T-helper 2 cell treated with Interferon-gamma antibody and Interleukin-4, amounts not matched to agents 5 μg/mL and 100 μg/mL, for 36 hours (primary cell): ENCODE measurements at places on chromosomes 11 and 22.

DNA sequence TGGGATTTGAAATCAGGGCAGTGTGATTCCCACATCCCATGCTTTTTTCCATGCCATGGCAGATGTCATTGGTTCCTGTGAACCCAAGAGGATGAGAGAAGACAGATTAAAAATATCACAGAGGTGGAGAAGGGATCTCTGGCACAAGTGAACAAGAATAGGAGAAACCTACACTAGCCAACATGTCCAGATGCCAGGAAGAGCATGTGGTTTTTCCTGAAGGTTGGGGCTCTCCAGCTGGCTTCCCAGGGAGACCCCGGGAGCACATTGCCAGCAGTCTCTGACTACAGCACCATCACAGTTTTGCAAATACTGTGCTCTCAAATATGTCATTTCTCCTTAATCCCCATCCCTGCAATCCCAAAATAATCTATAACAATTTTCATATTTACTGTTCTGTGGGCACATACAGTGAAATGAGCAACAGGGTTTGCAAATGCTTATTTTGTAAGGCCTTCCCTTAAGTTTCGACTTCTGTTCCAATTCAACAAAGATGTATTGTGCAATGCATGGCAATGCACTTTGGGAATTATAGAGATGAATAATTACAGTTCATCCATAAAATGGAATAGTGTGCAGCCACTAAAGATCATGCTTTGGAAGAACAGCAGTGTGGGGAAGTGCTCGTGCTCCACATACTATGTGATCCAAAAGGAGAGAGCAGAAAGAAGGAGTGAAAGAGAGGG lies 4.8 kb downstream of the ANKK1 start:
- no peak for DNase-seq

- DNase-seq: no peak
Measured at GRCh38 chr22:23922921-23923320, 28.7 kb downstream of the MIF start.

- DNase-seq: no peak
Measured at GRCh38 chr11:46616551-46617133, 385 bp downstream of the HARBI1 start.

- no peak for DNase-seq
Measured at GRCh38 chr11:68575025-68575665, 109.2 kb upstream of the GAL start.

- no peak for DNase-seq
Measured at GRCh38 chr11:106187860-106188456, 110.5 kb downstream of the AASDHPPT start.

DNA sequence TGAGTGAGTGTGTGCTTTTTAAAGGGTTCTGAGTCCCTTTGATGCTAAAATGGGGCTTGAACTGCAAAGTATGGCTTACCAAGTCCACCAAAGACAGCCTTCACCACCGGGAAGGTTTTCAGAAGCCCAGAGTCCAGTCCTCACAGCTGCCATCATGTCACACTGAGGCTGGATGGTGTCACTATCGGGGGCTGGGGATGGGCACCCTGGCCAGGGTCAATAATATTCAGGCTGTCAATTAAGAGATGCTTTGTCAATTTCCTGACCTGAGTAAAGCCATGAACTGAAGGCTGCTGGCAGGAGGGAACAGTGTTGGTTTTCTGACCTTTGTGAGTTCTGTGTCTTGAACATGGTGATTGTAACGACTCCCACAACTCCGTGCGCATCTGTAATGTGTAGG lies 373.0 kb upstream of the B3GAT1 start:
- DNase-seq: no peak

- DNase-seq: no peak
Measured at GRCh38 chr11:118915396-118915795, 10.3 kb downstream of the BCL9L start.

DNA sequence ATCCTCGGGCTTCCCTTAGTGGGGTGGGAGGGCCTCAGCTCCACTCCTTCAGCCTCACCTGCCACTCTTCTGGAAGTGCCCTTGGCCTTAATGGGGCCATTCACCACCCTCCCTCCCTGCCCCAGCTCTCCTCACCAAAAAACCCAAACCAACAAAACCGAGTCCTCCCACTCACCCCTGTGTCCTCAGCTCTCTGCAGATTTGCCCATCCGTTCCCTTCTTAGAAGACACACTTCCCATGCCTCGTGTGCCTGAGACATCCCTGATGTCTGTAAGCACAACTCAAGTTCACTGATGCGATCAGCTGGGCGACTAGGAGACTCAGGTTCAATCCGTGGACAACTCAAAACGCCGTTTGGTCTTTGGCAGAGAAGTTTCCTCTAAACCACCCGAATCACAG lies 839.2 kb downstream of the TBC1D22A start:
- DNase-seq: no peak

- DNase-seq: peak; percentile 47
Measured at GRCh38 chr22:22593964-22594656, 35.0 kb upstream of the PRAME start.

DNA sequence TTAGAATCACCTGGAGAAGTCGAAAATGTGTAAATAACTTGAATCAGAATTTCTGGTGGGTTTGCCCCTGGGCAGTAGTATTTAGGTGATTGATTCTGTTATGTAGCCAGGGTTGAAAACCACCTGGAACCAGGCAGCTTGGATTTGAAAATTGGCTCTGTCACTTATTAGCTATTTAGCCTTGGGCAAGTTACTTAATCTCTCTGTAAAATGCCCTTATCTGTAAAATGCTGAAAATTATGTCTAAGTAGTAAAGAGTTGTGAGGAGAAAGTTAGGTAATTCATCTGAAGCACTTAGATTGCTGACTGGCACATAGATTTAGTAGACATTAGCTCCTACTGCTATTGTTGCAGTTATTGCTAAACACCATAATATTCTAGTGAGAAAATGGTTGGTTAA lies 49.3 kb downstream of the PPME1 start:
- DNase-seq: no peak

DNA sequence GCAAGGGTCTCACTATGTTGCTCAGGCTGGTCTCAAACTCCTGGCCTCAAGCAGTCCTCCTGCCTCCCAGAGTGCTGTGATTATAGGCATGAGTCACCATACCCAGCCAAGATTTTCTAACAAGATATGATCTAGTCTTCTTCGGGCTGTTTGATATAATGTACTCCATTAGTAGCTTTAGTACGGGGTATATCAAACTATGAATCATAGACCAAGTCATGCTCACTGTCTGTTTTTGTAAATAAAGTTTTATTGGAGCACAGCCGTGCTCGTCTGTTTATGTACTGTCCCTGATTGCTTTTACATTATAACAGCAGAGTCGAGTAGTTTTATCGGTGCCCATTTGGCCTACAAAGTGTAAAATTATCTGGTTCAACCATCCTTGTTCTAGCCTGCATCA lies 43.9 kb upstream of the GRIK4 start:
- no peak for DNase-seq

- no peak for DNase-seq
Measured at GRCh38 chr22:45006111-45006963, 3.5 kb downstream of the PHF21B start.

GRCh38 chr11:104104664-104105063 lies 59.3 kb downstream of the PDGFD start:
- DNase-seq: no peak

GRCh38 chr11:73465023-73465675 lies 89.0 kb downstream of the RELT start:
- DNase-seq: no peak

GRCh38 chr11:7485186-7486097 lies at the start of gene OLFML1:
Gene OLFML1 (plus strand): TSS chr11:7485506. CDS start chr11:7485876, 370 bp downstream.
- no peak for DNase-seq

- no peak for DNase-seq
Measured at GRCh38 chr11:62500650-62501030, 46.0 kb downstream of the AHNAK start.

DNA sequence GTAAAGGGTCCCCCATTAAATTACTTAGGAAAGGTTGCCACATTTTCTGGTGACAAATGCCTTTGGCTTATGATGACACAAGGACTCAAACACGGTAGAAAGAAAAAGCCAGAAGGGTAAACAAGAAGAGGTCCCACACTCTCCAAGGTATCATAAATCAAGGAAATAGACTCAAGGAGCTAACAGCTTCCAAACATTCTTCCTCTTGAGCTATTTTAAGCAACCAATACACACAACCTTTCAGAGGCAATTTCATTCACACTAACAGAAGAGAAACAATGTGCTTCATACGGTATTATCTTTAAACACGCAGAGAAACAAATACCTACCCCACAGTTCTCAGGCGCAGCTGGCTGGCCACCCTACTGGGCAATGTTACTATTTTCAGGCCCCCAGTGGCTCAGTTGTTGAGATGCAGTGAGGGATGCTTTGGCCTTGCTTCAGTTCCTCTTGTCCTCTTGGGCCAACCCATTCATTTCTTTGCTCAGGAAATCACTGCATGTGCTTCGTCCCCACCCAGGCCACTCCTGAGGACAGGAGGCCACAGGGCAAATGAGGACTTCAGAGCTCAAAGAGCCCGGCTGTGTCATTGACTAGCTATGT lies 15.8 kb downstream of the ABTB2 start:
- DNase-seq: no peak

DNA sequence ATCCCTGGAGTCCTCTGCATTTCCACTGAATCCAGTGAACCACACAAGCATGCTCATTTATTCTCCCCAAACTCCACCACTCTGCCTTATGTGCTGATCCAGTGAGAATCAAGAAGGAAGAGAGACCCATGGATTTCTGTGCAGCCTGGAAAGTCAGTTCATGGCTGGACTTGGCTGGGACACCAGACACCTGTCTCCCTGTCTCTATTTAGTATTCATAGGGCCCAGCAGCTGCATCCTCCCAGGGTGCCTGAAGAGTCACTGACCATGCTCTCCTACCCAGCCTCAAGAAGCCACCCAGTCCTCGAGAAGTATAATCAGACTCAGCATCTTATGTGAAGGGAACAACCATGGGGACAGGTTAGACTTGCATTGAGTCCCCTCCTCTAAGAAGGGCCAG lies 83.2 kb downstream of the ZNF280B start:
- no peak for DNase-seq

DNA sequence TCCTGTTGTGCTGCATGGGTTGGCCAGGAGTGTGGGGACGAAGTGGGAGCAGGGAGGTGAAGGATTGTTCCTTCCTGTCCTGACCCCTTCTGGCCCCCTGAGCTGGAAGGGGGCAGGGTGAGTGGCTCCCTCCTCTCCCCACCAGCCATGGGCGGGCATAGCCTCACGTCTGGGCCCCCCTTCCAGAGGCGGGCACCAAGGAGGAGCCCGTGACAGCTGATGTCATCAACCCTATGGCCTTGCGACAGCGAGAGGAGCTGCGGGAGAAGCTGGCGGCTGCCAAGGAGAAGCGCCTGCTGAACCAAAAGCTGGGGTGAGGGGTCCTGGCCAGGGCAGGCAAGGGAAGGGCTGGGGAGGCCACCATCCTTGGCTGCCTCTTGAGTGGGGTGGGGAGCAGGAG lies 3.4 kb downstream of the SART1 start:
- no peak for DNase-seq

DNA sequence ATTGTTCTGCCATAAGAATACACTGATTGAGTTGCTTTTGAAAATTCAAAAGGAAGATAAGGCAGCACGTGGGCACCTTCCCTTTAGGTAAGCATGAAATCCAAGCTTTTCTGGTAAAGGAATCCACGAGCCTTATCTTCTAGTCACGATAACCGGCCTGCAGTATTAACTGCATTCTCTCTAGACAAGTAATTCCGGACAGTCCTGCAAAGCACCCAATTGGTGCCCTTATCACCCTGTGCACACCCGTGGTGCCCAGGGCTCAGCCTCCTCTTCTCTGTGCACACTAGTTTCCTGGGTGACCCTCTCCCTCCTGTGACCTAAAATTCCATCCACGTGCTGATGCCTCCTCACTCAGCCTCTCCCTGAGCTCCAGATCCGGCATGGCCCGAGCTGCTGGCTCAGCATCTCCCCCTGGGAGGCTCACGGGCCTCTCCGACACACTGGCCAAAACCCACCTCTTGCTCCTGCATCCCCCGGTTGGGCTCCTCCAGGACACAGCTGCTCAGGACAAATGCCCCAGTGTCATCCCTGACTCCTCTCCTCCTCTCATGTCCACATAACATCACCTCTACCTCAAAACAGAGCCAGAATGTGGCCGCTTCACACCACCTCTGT lies 63.7 kb downstream of the PACSIN2 start:
- DNase-seq: no peak

- no peak for DNase-seq
Measured at GRCh38 chr11:119729951-119730613, 1.1 kb upstream of the NECTIN1 start.

GRCh38 chr11:69309631-69310280 lies 15.8 kb downstream of the MYEOV start:
- DNase-seq: no peak

DNA sequence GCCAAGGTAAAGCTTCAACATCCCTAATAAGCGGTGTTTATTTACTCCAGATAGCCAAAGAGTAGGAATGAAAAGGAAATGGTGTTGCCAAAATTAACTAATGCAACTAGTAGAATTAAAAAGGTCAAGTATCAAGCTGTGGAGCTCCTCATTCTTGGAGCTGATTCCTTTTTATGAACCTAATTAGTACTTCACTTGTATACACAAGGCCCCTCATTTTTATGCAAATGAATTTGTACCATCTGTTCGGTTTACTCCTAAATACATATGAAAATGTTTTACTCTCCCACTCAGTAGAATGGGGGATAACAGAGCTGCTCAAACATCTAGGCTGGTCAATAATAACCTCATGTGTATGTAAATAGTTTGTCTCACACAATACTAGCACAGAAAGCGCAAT lies 426.4 kb upstream of the LUZP2 start:
- no peak for DNase-seq

DNA sequence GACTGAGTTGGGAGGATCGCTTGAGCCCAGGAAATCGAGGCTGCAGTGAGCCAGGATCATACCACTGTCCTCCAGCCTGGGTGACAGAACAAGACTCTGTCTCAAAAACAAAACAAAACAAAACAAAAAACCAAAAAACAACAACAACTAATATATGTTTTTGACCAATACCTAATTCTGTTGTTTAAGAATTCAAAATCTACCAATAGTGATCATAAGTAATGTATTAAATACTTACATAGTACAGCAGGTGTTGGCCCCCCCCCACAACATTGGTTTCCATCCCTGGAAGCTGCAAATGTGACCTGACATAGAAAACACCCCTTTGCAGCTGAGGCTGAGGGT lies 74.7 kb downstream of the KCNQ1 start:
- DNase-seq: no peak

- no peak for DNase-seq
Measured at GRCh38 chr11:41999066-41999465, 539.6 kb upstream of the LRRC4C start.

DNA sequence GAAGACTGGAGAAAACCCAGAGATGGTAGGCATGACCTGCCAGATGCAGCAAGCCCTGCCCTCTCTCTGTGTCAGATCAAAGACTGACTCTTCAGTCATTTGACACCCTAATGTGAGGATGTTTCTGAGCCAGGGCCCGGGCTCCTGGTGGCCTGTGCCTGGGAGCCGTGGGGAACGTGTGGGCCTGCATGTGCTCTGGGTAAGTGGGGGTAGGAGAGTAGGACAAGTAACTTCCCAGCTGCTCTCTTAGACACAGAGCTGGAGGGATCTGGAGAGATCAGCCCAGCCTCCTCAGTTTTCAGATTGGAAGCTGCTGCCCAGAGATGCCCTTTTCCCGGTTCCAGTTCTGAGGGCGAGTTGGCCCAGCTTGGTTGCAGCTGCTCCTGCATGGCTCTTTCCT lies 110.8 kb downstream of the TEAD1 start:
- DNase-seq: no peak
